ENCODE measurements at places on chromosomes 16 and 17. TPM values are rescaled to one million over a fixed set of nuclear protein-coding genes. Genes with fewer than 3 reads are reported as not detected.

- no peak for DNase-seq
Measured at GRCh38 chr16:14641206-14641605, 8.5 kb downstream of the BFAR start.

DNA sequence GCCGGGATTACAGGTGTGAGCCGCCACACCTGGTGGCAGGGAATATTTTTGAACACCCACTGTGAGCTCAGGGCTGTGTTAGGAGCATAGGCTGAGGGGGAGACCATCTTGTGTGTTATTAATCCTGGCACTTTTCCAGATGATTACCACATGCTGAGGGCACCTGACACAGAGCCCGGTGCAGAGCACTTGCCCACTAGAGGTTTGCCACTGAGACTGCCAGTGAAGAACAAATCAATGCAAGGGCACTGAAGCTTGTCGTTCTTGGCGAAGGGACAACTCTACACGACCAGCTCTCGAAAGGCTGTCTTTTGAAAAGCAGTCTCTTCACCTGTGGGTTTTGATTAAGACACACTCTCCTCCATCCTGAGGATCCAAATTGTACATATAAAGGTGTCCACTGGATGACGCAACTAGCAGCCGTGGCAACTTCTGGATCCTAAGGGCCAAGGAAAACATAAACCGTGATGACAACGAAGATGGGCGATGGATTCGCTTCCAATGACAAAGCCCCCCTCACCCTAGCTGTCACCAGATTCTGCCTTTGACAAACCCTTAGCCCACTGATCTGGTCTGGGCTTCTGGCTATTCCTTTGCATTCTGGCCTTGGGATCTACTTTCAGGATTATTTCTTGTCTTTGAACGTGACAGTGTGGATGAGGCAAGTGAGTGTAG, 28.7 kb downstream of the WIPI1 start:
- no peak for DNase-seq

DNA sequence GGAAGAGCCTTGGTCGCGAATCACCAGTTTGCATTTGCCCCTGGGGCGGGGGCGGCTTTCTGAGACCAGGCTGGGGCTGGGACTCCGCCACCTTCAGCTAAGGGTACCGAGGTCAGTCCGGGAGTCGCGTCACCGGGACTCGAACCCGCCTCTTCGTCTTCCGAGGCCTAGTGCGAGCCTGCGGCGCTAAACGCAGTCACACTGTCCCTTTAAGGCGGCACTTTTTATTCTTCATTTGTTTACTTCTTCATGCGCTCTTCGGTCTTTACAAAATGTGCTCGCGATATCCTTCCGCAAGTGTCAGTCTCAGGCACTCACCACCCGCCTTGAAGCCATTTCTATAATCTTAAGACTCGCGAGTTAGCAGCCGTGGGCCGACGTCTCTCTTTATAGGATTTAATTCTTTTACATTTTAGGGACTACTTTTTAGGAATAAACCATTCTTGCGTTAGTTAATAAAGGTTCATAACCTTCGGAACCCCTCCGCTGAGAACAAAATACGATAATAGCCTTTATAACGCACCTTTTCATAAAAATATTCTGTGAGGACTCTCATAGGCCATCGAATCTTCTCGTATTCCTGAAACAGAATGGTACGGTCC, 593 bp upstream of the HEXIM1 start:
- no peak for DNase-seq

KRT31 gene
- total RNA-seq = not detected

PRSS53 gene
- total RNA-seq = 5.1 TPM

GRCh38 chr16:67287960-67288359, 8.6 kb downstream of the PLEKHG4 start:
- DNase-seq = no peak

DNA sequence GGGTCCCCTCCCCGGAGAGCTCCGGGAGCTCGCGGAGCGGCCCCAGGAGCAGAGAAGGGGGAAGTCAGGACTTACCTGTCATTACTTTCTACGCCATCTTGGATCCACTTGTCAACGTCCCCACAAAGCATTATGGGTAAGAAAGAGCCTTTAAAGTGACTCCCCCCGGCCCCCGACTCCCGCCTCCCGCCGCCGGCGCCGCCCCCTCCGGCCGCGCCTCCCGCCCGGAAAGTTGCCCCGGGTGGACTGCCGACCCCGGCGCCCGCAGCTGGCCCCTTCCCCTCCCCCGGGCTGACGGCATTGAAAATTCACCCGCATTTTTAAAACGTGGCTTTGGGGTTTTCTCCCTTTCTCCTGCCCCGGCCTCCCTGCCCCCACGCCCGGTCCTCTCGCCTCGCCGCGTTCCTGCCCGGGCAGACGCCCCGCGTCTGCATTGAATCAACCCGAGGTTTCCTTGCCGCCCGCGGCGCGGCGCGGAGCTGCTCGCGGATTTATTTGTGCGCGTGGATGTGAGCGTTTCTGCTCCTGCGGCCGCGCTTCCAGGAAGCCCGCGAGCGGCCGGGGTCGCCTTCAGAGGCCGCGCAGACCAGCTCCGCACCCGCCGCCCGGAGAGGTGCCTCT, at the start of gene HELZ:
HELZ (minus strand) TSS at position 124 of the 621 bp plus-strand sequence. CDS start 26,392 bp downstream, outside the sequence.
- DNase-seq = peak; percentile 80

DNA sequence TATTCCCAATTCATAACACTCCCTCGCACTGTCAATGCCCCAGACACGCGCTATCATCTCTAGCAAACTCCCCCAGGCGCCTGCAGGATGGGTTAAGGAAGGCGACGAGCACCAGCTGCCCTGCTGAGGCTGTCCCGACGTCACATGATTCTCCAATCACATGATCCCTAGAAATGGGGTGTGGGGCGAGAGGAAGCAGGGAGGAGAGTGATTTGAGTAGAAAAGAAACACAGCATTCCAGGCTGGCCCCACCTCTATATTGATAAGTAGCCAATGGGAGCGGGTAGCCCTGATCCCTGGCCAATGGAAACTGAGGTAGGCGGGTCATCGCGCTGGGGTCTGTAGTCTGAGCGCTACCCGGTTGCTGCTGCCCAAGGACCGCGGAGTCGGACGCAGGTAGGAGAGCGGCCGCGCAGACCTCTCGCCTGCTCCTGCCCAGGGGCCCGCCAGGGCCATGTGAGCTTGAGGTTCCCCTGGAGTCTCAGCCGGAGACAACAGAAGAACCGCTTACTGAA, at the start of gene GRN:
GRN (plus strand) TSS at position 364 of the 515 bp plus-strand sequence. CDS start 3,863 bp downstream, outside the sequence.
- DNase-seq = peak; percentile 94

- DNase-seq = no peak
Measured at GRCh38 chr17:44006272-44006597, 1.8 kb downstream of the NAGS start.

OMG gene
- total RNA-seq = not detected

- no peak for DNase-seq
Measured at GRCh38 chr16:50991006-50991405, 160.1 kb downstream of the SALL1 start.

DNA sequence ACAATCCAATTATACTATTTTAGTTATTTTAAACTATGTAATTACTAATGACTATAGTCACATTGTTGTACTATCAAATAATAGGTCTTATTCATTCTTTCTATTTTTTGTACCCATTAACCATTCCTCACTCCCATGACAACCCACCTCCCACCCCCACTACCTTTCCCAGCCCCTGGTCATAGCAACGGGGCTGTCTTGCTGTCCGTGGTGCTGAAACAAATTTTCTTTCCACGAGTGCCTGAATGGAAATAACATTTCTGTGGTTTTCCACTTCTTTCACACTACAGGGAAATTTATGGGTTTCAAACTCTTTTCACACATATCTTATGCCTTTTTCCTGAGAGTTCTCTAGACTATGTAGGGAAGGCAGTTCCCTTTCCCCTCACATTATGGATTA, 326.6 kb downstream of the PHKB start:
- DNase-seq = no peak

DNA sequence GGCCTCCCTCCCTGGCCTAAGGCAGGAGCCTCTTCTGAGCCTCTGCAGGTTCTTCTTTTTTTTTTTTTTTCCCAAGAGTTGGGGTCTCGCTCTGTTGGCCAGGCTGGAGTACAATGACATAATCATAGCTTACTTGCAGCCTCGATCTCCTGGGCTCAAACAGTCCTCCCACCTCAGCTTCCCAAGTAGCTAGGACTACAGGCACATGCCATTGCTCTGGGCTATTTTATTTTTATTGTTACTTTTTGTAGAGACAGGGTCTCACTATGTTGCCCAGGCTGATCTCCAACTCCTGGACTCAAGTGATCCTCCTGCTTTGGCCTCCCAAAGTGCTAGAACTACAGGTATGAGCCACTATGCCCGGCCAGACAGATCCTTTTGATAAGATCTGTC, 32.6 kb downstream of the SBK1 start:
- DNase-seq = no peak

GRCh38 chr17:73308017-73308823, 3.6 kb downstream of the CDC42EP4 start:
- no peak for DNase-seq
